NCI-H226 (cell line): ENCODE measurements at places on chromosomes 5 and 9.

GRCh38 chr9:19358701-19359100 lies 21.3 kb downstream of the RPS6 start:
- no peak for DNase-seq

GRCh38 chr5:173493846-173494245 lies 122.6 kb downstream of the BOD1 start:
- no peak for DNase-seq

GRCh38 chr9:109411798-109412352 lies 86.2 kb downstream of the PTPN3 start:
- no peak for DNase-seq

GRCh38 chr5:95782181-95782580 lies 40.3 kb downstream of the GLRX start:
- no peak for DNase-seq

- no peak for DNase-seq
Observed at GRCh38 chr5:169874621-169875020, 105.7 kb downstream of the INSYN2B start.

DNA sequence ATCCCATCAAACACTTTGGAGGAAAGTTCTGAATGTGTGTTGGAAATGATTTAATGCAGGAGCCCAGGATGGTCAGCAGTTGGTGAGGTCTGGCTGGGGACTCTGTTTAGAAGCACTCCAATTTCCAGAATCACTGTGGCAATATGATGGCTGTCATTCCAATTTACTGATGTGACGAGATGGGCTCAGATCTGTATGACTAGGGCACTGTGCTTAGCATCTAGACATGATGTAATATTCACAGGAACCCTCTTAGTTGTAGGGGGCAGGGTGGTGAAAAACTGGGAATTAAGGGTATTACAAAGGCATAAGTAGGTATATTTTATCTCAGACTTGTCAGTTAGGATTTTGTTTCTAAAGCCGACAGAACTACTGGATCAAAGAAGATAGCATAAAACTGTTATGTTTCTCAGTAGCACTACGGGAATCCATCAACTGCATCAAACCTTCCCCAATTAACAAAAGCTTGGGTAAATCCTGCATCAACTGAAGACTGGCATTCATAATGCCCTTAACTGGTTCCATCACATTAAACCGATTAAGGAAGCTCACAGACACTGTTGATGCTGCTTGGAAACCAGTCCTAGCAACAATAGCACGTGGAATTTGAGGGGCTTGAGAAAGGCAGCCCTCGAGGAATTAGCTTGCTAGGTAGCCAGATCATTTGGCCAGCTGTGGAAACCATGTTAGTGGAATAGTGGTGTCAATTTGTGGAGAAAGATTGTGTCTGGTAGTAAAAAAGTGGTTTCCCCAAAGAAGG lies 86.1 kb downstream of the SV2C start:
- no peak for DNase-seq

- no peak for DNase-seq
Observed at GRCh38 chr5:74239261-74239660, 401.3 kb downstream of the ENC1 start.

DNA sequence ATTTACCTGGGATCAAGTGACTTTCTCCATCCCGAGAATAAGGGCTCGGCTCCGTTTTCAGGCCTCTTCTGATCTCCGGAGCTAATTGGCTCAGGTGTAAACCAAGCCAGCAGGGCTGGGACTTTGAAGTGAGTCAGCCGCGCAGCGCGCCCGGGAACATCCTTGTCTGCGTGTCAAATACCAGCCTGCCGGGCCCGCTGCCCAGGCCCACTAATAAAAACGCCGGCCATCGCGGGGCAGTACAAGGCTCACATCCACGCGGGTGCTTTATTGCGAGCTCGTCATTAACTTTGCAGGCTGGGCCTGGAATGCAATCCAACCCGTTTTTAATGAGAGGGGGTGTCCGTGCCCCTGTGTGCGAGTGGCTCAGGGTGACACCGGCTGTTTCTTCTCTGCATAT lies 416.8 kb downstream of the IRX2 start:
- no peak for DNase-seq

DNA sequence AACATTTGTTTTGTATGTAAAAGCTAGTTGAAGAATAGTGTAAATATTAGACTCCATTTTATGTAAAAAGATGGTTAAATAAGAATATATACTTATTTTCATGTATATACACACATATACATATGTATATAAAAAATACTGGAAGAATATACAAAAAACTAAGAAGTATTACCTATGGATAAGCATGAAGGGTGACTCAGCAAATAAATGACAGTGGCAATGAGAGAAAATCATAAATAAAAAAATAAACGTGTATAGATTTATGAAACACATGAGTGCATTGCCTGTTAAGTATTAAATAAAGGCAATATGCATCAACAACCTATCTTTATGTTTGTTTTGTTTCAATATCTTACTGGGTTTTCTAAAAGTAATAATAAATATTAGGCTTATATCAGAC lies 435.3 kb downstream of the CYLC2 start:
- DNase-seq: no peak

- DNase-seq: no peak
Observed at GRCh38 chr5:14410394-14411201, 171.0 kb upstream of the OTULINL start.

- no peak for DNase-seq
Observed at GRCh38 chr5:65026816-65027548, 258.3 kb downstream of the CWC27 start.

GRCh38 chr5:54897001-54897400 lies 88.4 kb downstream of the ESM1 start:
- no peak for DNase-seq

DNA sequence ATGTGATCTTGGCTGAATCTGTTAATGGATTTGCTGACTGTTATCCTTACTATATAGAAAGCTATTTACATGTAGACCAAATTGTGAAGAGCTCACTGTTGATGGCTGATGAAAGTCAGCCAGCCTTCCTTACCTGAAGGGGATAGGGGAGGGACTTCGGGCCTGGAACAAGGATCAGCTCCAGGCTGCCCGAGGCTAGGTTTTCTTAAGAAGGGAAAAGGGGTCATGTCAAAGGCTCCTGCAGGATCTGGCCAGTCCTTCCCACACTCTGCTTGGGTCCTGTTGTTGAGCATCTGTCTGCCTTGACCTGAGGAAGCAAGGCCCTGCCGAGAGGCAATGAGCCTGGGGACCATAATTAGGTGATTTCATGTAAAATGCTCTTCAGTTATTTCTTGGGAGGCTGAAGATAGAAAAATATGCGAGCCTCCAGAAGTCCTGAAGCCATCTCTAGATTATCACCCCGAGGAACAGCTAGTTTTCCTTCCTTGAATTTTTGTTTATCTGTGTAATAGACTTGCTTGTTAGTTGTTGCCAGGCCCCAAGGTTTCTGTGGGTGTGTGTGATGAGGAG lies 261.4 kb downstream of the PDZD2 start:
- DNase-seq: no peak

DNA sequence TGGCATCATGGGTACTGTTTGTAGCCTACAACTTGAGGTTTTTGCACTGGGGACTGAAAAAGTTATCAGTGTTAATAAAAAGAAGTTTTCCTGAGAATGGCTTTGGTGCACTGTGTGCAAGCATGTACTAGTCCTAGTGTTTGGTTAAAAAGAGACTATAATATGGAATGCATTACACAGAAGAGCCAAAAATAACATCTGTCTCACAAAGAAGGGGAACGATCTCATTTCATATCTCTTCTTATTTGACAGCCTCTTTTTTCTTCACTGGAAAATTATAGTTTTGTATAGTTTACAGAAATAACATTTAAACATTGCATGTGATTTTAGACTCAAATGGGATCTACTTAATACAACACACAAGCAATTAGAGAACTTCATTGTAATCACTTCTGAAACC lies 127.0 kb upstream of the GDNF start:
- no peak for DNase-seq

- DNase-seq: no peak
Observed at GRCh38 chr5:130227699-130228098, 323.4 kb downstream of the CHSY3 start.

GRCh38 chr5:425714-426113 lies 17.3 kb upstream of the EXOC3 start:
- DNase-seq: no peak

GRCh38 chr9:14887149-14887548 lies 23.1 kb downstream of the FREM1 start:
- no peak for DNase-seq

DNA sequence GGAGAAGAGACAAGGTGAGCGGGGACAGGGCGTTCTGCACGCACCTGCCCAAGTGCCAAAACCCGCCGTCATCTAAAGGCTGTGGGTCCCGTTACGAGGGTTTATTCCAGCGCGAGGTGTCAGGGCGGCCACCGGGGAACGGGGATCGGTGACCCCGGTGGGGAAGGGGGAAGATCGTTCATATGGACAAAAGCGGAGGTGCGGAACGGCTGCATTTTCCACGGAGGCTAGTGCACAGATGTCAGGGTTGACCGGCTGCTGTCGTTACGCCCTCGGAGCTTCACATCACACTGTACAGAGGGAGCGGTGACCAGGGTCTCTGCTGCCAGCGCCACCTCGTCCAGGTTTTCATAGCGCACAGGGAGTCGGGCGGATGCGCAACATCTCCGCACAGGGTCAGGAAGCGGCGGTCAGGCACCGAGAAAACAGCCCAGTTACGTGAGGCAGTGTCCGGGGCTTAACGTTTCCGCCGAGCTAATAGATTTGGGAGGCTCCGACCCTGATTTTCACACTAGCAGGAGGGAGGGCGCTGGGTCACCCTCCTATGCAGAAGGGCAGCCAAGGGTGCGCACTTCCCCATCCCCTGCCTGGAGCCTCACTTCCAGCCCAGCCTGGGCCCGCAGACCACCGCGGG lies 13.5 kb downstream of the BTNL9 start:
- no peak for DNase-seq

DNA sequence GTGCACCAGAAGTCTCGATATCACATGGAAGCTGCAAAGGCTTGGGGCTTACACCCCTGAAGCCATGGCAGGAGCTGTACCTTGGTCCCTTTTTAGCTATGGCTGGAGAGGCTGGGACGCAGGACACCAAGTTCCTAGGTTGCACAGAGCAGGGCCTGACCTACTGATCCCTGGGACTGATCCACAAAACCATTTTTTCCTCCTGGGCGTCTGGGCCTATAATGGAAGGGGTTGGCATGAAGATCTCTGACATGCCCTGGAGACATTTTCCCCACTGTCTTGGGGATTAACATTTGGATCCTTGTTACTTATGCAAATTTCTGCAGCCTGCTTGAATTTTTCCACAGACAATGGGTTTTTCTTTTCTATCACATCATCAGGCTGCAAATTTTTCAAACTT lies 286.7 kb upstream of the PTPRD start:
- DNase-seq: no peak

DNA sequence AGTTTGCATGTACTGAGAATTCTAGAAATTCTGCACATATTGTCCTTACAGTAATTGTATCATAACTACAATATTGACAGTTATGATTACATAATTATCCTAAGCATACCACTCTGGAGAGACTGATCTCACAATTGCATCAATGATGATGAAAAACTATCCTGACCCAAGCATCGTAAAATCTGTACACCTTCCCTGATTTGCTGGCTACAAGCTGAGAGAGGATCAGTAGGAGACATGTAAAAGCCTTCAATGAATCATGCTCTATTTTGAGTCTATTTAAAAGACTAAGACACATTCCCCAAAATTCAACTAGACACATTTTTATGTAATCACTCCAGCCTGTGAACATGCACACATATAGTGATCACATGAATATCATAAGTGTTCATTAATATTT lies 1833.8 kb downstream of the EFNA5 start:
- no peak for DNase-seq
